ENCODE measurements at places on chromosomes 16 and 17. TPM values are rescaled to one million over a fixed set of nuclear protein-coding genes. Genes with fewer than 3 reads are reported as not detected.
A peak's percentile ranks its signal among the peaks of the same experiment; 100 is the strongest.

DNA sequence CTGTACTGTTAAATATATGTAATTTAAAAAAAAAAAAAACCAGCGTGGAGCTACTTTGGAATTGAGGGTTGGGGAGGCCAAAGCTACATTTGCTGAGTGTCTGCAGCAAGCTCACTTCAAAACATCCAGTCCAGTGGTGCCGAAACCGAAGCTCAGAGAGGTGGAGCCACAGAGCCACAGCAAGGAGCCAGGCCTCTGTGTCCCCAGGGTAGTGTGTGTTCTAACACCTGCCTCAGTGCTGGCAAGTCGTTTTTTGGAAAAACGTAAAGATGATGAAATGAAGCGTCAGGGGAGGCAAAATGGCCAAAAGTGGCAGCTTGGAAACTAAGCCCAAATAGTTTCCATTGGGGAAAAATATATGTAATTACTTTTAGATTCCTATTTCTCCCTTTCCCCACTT, 36.1 kb upstream of the MRC2 start:
- no peak for DNase-seq

DNA sequence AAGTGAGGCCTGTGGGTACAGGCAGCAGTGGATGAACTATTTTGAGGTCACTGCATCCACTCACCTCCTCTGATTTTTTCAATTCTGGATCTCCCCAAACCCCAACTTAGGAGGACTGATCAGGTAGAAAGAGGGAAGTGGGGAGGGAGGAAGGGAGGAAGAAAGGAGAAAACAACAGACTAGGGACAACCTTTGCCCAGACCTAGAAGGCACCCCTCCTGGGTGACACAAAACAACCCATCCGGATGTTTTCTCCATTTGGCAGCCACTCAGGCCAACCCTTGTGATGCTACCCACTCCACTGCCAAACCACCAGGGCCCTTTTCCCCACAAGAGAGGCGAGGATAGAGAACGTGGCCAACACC, 2.7 kb downstream of the ORMDL3 start:
- DNase-seq: no peak

The ELMO3 gene
- total RNA-seq: 0.97 TPM

DNA sequence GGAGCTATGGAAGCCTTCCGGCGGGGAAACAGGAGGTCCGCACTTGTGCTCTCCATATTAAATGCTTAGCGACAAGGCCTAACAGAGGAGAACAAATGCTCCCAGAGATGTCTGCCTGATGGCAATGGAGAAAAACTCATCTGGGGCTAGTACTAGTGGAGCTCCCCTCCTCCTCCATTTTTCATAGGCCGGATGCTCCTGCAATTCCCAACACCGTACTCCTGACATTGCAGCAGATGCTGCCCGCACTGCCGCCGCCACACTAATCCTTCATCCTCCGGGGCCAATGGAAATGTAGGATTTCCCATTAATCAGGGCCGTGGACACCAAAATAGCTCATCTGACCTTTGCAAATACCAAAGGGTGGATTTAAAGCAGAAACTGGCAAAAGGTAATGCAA, 27.5 kb downstream of the TOM1L2 start:
- no peak for DNase-seq

DNA sequence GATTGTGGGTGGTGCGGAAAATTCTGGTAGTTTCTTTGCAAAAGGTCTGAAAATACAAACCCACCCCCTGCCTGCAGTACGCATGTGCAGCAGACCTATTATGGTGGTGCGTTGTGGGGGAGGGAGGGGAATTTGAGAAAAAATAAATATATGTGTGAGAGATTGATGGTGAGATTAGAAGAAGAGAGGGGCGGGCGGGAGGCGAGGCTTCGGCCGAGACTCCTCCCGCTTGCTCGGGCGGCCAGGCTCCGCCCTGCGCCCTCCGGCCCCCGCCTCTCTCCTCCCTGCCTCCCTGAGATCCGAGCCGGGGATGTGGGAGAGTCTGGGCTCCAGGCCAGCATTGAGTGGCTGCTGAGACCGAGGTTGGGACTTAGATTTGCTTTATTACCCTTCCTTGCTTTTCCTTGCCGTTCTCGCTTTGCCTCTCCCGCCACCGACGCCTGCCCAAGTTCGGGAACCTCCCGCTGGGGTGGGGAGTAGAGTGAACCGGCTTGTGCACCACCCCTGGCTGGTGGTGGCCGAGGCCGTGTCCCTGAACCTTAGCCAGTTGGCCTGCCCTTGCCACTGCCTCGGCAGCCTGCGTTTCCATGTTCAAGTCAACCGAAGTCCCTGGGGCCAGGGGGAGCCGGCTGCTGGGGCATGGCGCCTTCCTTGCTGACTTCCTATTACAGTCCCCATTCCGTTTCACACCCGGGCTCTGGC, 956 bp upstream of the CHD3 start:
- peak; percentile 96 for DNase-seq

The SLC4A1 gene
- total RNA-seq: 10.2 TPM
